Purkinje cell (primary cell): ENCODE measurements at places on chromosomes 2 and 18. TPM values are rescaled to one million over a fixed set of nuclear protein-coding genes. Genes with fewer than 3 reads are reported as not detected.

The RESP18 gene
- 6.5 TPM in 1 of 2 replicates, not detected in the other for polyA plus RNA-seq

The IKZF2 gene
- polyA plus RNA-seq = 1.4 and 3.0 TPM in 2 replicates

The CEP68 gene
- polyA plus RNA-seq = 9.9 and 12.9 TPM in 2 replicates

The AFF3 gene
- polyA plus RNA-seq = 4.6 and 6.4 TPM in 2 replicates

The COL6A3 gene
- polyA plus RNA-seq = 0.03 TPM in 1 of 2 replicates, not detected in the other
